ENCODE measurements at places on chromosomes 7 and 10. TPM values are rescaled to one million over a fixed set of nuclear protein-coding genes. Genes with fewer than 3 reads are reported as not detected.

PIK3CG gene
- not detected for total RNA-seq

IL2RA gene
- not detected for total RNA-seq

C10orf67 gene
- total RNA-seq: not detected

ZNF107 gene
- 5.6 TPM for total RNA-seq

SPDYE8 gene
- not detected for total RNA-seq

TNS3 gene
- 28.3 TPM for total RNA-seq

GIMAP4 gene
- 1.3 TPM for total RNA-seq
